Right lobe of liver (tissue), 6 donors: ENCODE measurements at places on chromosomes 11 and 22.
A peak's percentile ranks its signal among the peaks of the same experiment; 100 is the strongest.

DNA sequence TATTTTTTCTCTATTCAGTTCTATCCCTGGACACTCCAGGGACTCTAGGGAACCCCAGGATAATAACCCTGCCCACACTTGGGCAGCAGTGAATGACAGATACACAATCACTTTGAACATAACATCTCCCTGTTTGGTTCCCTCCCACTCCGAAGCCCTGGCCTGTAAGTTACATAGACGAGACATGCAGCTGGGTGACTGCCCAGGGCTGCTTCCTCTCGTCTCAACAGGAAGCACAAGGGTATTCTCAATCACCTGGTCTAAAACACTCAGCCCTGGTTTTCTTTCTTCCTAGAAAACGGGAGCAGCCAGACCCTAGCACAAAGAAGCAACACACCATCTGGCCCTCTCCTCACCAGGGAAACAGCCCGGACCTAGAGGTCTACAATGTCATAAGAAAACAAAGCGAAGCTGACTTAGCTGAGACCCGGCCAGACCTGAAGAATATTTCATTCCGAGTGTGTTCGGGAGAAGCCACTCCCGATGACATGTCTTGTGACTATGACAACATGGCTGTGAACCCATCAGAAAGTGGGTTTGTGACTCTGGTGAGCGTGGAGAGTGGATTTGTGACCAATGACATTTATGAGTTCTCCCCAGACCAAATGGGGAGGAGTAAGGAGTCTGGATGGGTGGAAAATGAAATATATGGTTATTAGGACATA, 19.4 kb downstream of the LAYN start:
- DNase-seq, result no peak

- no peak for DNase-seq
Observed at GRCh38 chr22:29936186-29936585, 53.2 kb downstream of the MTMR3 start.

GRCh38 chr11:124880958-124881357, 15.7 kb downstream of the ROBO3 start:
- no peak for DNase-seq

GRCh38 chr22:30574997-30575671, 669 bp upstream of the GAL3ST1 start:
- DNase-seq, result no peak

- DNase-seq, result no peak
Observed at GRCh38 chr11:515131-515530, 8.1 kb upstream of the RNH1 start.

GRCh38 chr11:67349457-67349856, 3.9 kb downstream of the POLD4 start:
- no peak for DNase-seq

GRCh38 chr11:46414879-46415278, 23.3 kb upstream of the CHRM4 start:
- no peak for DNase-seq

- no peak for DNase-seq
Observed at GRCh38 chr11:72319261-72319660, 75.3 kb upstream of the PHOX2A start.

DNA sequence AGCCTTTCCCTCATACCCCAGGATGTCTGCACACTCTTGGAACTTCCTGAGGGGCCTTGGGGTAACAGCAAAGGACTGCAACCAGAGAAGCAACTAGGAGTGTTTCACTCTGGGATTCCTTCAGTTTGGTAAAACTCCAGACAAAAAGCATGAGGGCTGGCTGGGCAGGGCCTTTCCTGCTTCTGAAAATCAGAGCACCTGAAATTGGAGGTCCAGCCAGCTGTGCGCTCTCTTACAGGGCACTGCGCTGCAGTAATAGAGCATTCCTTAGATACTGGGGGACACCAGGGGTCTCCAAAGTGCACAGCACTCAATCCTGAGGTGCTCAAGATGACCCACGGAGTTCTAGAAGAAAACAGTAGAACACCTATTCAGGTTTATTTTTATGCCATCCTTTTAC, 49.7 kb downstream of the PLEKHA7 start:
- DNase-seq, result no peak

DNA sequence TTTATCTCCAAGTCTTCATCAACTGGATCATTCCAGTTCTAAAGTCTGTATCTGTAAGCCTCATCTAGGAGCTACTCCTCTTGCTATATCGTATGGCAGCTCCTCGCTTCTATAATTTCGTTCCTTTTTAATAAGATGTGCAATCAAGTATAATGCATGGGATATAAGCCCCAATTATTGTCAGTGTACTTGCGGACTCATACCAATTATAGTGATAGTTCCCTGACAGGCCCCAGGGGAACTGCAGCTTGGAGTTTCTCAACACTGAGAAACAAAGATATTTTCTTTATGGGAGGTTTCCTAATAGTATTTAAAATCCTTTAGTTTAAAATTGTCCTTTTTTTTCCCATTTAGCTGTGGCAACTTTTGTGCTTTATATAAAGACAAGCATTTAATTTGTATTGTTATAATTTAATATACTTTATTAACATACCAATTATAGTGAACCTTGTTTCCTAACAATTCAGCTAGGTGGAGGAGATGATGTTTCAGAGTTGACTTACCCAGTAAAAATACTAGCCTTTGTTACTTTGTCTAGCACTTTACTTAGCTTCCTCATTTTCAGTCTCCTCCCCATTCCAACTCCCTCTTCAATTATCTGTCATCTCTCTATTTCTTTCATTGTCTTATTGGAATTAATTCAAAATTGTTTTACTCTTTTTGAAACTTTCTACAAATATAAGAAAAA, 25.3 kb upstream of the DDX17 start:
- DNase-seq, result no peak

DNA sequence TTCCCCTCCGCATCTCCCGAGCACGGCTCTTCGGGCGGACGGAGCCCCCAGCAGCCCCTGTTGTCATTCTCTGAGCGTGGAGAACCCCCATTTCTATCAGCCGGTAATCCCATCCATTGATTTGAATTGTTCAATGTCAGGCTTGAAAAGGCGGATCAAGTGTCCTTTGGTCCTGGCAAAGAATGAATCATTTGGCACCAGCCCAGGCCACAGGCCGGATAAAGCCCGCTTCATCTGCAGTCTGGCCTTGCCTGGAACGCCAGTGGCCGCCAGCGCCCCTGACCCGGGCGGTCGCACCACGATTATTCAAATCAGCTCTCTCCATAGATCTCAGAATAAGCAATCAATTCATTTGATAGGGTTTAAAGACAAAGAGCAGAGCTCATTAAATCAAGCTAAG, 188.9 kb downstream of the BRD1 start:
- no peak for DNase-seq

GRCh38 chr11:125559888-125560287, 9.4 kb upstream of the EI24 start:
- no peak for DNase-seq

GRCh38 chr11:46666516-46666915, 33.9 kb downstream of the ARHGAP1 start:
- DNase-seq, result no peak

DNA sequence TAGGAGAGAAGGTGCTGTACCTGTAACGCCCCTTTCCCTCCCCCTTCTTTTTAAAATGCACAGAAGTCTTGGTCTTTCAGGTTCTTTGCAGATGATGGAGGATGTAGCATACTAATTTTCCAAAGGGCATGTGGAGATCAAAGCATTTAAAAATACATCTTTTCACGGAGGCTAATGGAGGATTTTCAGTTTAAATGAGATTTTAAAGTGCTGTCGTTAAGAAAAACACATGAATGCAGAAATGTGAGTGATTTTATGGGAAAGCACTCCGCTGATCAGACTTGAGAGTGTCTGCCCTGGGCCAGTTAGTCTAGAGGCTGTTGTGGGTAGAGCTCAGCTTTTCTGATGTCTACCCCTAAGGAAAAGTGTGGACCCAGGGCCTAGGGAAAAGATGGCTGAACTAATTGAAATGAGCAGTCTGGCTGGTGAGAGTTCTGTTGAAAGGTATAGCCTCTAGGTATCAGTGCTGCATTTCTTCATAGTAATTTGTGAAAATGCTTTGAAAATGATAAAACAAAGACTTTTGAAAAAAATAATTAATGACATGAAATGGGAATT, 2.5 kb downstream of the AMOTL1 start:
- DNase-seq, result no peak

DNA sequence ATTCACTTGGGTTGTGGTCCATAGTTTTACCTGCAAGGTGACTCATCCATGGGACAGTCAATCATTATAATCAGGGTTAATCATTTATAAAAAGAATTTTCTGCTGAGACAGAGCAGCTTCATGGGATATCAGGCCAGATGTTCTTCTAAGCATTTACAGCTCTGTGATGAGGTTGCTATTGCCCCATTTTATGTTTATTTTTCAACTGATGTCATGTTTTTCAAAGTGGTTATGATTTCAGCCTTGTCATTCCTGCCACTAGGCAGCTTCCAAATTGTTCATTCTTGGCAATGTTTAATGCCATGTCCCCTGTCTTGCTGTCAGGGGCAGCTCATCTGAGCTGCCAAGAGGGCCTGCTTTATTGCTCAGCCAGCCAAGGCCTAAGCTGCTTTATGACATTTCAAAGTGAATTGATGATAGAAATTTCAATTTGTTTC, 35.9 kb upstream of the ZBED5 start:
- no peak for DNase-seq

DNA sequence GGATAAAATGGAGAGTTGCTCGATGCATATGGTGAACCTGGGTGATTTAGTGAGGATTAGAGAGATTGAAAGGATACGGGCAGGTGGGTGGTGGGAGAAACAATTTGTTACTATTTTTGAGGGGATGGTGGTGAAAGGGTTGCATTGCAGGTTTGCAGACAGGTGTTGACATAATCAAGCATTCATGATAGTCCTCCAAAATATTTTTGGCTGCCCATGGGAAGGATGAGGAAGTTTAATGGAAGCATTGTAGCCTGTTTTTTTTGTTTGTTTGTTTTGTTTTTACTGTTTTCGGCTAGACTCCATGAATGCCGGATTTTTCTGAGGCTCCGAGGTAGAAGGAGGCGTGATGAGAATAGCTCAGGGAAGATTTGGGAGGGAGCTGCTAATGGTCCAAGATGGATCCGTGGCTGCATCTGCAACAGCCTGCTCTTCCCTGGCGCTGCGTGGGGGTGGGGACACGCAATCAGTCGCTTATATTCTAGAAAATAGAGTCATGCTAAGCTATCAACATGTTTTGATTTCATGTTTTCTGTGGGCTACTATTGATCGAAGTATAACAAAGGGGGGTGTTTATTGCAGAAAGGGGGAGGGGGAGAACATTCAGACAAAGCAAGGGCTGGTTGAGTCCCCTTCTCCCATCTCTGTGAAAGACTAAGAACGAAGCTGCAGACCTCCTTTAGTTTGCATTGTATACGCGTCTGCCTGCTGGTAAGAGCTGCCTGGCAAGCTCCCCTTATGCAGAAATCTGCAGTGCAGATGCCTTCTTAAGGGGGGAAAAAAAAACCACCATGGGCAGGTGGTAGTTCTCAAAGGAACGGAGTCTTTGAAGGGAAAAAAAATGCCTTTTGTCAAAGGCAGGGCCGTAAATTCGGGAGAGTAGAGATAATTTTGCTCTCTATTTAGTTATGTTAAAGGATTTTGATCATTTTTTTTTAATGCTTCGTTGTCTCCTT, 1.0 kb downstream of the RTN3 start:
- peak; percentile 24 for DNase-seq

DNA sequence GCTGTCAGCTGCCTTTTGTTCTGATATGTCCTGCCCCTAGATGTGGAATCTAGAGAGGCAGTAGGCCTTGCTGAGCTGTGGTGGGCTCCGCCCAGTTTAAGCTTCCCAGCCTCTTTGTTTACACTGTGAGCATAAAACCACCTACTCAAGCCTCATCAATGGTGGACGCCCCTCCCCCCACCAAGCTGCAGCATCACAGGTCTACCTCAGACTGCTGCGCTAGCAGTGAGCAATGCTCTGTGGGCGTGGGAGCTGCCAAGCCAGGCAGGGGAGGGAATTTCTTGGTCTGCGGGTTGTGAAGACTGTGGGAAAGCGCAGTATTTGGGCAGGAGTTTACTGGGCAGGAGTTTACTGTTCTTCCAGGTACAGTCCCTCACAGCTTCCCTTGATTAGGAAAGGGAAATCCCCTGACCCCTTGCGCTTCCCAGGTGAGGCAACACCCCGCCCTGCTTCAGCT, 98.5 kb downstream of the SMCO4 start:
- DNase-seq, result no peak

- no peak for DNase-seq
Observed at GRCh38 chr11:13104619-13105236, 95.6 kb downstream of the RASSF10 start.

DNA sequence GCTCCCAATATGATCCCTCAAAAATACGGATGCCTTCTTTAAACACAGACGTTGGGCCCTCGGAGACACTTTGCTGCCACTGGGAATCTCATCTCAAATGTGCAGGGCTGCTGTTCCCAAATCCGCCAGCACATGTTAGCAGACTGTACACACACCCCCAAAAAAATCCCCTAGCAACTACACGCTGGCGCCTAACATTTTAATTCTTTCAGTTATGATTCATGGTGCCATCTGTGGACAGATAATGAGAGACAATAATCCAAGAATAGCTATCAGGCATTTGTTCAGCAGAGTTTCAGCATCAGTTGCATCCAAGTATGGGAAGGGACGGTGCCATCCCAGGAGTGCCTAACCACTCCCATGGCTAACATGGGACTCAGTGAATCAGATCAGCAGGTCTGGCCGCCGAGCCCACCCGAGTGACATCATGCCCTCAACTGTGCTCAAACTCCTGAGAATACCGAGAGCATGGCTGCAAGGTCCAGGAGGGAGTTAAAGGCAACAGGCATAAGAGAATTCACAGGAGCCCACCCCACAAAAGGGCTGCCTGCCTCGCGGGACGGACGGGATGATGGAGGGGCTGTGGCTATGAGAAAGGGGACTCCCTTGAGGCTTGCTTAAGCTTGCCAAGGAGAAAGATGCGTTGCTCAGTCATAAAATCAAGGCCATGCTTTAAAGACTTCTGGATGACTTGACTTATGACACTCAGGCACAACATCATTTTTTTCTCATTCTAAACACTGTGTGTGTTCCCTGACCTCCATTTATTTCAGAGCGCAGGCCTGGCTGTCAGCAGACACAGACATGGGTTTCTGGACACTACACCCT, 337.0 kb downstream of the SHANK2 start:
- DNase-seq, result no peak

GRCh38 chr11:94831529-94831928, 63.4 kb downstream of the AMOTL1 start:
- DNase-seq, result no peak

DNA sequence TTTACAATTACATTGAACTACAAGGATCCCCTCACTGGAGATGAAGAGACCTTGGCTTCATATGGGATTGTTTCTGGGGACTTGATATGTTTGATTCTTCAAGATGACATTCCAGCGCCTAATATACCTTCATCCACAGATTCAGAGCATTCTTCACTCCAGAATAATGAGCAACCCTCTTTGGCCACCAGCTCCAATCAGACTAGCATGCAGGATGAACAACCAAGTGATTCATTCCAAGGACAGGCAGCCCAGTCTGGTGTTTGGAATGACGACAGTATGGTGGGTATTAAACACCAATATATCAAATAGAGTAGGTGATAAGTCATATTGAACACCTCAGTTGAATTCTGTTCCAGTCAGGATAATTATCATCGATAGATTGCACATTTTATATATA, 4.4 kb downstream of the FBXO7 start:
- no peak for DNase-seq
